ENCODE measurements at places on chromosomes 2 and 18.

- no peak for DNase-seq
Measured at GRCh38 chr2:229980431-229981184, 58.3 kb downstream of the FBXO36 start.

DNA sequence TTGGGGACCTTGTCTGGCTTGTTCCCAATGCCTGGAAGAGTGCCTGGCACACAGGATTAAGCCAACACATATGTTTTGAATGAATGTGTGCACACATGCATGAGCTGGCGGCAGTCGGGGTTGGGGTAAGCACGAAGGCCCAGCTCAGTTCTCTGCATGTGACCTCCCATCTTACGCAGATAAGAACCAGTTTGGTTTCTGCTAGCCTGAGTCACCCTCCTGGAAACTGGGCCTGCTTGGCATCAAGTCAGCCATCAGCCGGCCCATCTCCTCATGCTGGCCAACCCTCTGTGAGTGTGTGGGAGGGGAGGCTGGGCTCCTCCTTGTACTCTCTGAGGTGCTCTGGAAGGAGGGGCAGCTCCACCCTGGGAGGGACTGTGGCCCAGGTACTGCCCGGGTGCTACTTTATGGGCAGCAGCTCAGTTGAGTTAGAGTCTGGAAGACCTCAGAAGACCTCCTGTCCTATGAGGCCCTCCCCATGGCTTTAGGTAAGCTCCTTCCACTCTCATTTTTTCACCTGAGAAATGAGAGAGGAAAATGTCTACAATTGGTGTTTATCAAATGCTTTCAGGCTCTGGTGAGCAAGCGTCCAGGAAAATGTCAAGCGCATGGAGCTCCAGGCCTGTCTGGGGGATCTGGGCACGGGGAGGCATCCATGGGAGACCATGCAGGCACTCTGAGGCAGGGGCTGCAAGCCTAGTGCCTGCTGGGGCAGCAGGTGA lies 9.7 kb upstream of the IL1RN start:
- no peak for DNase-seq

- DNase-seq: no peak
Measured at GRCh38 chr2:32977228-32977758, 30.5 kb downstream of the LTBP1 start.

- no peak for DNase-seq
Measured at GRCh38 chr2:78290581-78291214, 734.8 kb upstream of the REG3G start.

DNA sequence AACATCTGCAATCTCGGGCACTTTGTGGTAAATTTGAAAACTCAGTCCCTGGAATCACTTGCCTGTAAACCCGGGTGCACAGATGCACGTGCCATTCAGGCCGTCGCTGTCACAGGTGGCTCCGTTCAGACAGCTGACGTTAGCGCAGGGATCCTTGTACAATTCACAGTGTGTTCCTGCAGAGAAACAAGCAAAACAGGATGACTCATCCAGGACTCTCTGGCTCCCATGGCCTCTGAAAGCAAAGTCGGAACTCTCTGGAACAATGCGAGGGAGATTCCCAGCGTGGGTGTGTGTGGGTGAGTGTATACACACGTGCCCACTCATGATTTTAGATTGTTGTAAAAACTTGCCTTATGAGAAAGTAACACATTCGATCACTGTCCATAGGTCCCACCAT lies 136.1 kb upstream of the PID1 start:
- DNase-seq: no peak

DNA sequence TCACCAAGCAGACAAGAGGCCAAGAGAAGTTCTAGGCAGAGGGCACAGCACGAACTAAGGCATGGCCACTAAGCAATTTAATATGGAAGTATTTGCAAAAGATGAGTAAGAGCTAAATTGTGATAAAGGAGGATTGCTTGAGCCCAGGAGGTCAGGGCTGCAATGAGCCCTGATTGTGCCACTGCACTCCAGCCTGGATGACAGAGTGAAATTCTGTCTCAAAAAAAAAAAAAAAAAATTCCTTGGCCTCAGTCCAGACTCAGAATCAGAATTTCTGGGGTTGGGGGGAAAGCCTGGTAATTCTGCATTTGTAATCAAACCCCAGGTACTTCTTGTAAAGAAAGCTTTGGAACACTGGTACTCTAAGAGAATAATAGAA lies 46.8 kb upstream of the RTN4 start:
- no peak for DNase-seq

- no peak for DNase-seq
Measured at GRCh38 chr2:48328159-48328809, 201.7 kb upstream of the STON1 start.

- no peak for DNase-seq
Measured at GRCh38 chr2:51995293-51995692, 963.4 kb upstream of the NRXN1 start.

- no peak for DNase-seq
Measured at GRCh38 chr2:9638532-9638931, 7.7 kb upstream of the YWHAQ start.

GRCh38 chr18:21656402-21656801 lies 44.3 kb downstream of the SNRPD1 start:
- DNase-seq: no peak
